SW480 (cell line): ENCODE measurements at places on chromosomes 16 and 17.

- DNase-seq, result peak; percentile 17
These were observed 1.6 kb upstream of the IRF8 start for GRCh38 chr16:85897382-85897781.

DNA sequence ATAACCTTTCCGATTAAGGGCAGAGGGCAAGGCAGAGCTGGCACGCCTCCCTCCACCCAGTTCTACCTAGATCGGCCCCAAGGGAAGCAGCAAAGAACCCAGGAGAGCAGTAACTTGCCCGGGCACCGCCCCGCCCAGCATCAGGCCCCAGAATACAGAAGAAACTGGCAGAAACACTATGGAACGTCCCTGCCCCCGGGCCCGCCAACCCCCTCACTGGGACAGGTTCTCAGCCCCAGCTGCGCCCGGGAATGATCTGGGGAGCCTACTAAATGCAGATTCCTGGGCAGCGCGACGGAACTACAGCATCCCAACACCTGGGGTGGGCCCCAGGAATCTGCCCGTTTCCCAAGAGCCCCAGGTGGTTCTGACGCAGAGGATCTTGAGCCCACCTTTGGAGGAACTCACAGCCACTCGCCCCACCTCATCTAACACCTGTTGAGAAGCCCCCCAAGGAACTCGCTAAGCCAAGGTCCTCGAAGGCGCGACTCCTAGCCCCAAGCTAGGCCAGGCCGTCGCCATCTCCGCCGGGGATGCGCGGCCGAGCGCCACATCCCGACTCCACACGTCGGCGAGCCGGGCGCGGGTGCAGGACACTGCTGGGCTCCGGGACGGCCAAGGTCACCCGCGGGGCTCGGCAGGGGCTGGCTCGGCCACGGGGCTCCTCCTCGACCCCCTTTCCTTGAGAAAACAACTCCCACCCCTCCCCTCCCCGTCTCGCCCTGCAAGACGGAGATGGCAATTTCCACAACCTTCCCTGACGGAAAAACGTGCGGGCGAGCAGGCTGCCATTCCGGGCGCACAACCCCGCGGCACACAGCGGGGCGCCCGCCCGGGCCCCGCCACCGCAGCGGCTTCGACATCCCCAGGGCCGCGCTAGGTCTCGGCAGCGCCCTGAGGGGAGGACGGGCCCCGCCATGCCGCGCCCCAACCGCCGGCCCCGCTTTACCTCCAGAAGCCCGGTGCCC, 913 bp downstream of the CDIP1 start:
- no peak for DNase-seq

GRCh38 chr17:74513987-74514631, 17.2 kb downstream of the CD300LB start:
- DNase-seq, result no peak

DNA sequence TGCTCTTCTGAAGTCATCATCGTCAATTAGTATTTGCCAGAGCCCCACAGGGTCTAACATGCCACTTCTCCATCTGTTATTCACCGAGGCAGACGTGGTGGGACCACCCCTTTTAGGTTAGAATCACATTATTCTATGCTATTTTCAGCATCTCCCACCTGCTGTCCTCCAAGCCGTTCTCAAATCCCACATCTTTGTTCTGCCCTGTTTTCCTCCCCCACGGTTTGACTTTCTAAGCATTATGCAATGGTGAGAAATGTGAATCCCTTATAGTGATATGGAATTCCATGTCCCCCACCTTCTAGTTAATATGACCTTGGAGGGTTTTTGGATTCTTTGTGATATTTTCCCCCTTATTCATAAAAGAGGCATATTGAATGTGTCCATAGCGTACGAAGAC, 634.1 kb upstream of the RBFOX1 start:
- no peak for DNase-seq

DNA sequence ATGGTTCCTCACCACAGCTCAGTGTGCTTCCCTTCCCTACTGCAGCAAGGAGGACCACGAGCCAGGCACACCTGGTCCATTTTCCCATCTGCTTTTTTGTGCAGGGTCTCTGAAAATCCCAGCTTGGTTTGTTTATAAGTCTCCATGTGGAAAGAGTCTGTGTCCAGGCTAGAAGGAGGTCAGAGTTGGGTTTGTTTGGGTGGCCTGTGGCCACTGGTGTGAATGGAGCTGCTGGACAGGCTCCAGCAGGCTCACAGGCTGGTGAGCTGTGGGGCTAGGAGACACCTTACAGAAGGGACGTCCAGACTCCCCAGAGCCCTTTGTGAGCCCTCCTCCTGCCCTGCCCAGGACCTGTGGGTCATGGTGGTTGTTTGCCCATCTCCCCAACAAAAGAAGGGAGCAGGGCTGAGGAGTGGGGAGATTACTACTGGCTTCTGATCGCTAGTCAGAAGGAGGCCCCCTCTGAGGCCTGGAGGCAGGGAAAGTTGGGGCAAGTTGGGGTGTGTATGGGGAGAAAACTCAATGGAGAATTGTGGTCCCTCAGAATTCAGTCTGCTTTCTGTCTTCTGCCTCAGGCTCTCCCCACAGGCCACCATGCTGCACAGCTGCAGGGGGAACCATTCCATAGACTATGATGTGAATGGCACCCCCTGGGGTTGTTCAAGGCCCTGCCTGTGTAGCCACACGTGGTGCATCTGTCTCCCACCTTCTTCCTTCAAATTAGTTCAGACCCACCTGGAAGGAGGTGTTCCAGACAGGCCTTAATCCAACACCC, 4.1 kb downstream of the RARA start:
- DNase-seq, result no peak

- no peak for DNase-seq
These were observed 41.3 kb downstream of the GP2 start for GRCh38 chr16:20285993-20286499.

DNA sequence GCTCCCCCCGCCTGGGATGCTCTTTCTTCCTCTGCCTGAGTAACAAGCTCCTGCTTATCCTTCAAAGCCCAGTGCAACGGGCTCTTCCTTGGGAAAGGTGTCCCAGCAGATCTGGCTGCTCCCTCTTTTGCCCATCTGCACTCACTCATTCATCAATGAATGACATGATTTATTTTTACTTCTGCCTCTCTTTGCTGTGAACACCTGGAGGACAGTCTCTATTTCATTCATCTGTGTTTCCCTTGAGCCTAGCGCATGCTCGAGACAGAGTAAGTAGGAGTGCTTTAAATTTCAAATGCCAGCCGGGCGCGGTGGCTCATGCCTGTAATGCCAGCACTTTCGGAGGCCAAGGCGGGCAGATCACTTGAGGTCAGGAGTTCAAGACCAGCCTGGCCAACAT, 22.0 kb upstream of the GINS2 start:
- DNase-seq, result no peak

GRCh38 chr17:18848501-18848900, 9.4 kb upstream of the PRPSAP2 start:
- no peak for DNase-seq

- DNase-seq, result no peak
These were observed 91.4 kb downstream of the SYCE1L start for GRCh38 chr16:77290451-77291115.

DNA sequence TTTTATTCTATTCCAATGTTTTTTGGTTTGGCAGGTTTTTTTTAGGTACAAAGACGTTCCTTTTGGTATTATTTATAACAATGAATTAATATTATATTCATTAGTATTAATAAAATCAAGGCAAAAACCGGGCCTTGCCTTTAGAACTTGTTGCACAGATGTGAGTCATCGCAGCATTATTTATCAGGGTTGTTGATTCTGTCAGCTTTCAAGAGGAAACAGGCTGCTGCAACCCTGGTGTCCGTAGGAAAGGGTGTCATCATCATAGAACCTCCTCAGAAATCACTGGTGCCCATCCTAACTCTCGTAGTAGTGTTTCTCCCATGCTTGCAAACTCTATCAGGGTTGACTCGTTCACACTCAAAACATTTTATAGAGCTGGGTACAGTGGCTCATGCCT, 10.2 kb upstream of the LRRC37B start:
- no peak for DNase-seq
